ENCODE measurements at places on chromosomes 5 and 9.

- DNase-seq = no peak
These were observed 928 bp upstream of the SELENOP start for GRCh38 chr5:42812620-42813019.

- no peak for DNase-seq
These were observed 22.9 kb upstream of the ABCA1 start for GRCh38 chr9:104950838-104951237.

DNA sequence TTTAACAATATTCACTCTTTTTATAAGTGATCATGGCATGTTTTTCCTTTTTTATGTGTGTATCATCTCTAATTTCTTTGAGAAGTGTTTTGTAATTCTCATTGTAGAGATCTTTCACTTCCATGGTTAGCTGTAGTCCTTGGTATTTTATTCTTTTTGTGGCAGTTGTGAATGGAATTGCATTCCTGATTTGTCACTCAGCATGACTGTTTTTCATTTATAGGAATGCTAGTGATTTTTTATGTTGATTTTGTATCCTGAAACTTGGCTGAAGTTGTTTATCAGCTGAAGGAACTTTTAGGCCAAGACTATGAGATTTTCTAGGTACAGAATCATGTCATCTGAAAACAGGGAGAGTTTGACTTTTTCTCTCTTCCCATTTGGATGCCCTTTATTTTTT lies 13.1 kb upstream of the SPINK13 start:
- no peak for DNase-seq

- no peak for DNase-seq
These were observed 101.9 kb downstream of the CD180 start for GRCh38 chr5:67094476-67095300.

DNA sequence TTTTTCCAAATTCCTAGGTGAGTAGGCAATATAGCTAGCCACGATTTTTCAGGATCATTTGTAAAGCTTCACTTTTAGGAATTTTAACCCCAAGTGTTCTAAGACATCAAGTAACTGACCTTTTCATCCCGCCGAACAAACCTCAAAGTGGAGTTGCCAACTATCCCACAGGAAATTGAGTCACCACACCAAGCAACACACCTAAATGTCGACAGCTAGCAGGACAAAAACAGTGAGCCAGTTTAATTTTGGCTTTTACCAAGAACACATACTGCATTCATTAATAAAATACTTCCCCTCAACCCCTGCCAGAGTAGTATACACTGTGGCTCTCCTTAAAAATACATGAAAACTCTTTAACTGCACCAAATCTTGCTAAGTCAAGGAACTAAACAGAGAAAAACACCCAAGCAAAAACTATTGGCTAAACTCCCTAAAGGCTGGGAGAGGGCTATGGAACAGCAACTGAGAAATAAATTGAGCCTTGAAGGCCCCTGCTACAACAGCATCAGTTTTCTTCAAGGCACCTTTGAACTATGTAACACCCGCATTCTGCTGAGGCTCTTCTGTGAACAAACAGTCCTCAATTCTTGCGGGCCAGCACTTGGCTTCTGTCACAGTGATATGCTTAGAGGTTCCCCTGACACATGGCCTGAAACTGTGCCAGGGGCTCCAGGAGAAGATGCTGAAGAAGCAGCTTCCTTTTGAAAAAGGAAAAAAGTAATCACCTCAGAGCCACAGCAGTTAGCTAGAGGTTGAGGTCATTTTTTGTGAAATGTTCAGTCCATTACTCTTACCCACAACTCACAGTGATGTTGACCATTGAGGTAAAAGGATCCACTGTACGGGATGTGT lies 459.6 kb downstream of the RAB3C start:
- no peak for DNase-seq

- DNase-seq = no peak
These were observed 44.8 kb downstream of the ANXA2R start for GRCh38 chr5:42995360-42995751.

Measured in activated gamma-delta T cell treated with anti-CD3 and anti-CD28 coated beads, Interleukin-2, amount 50 U/mL, for 16 hours (primary cell).